D721Med (cell line): ENCODE measurements at places on chromosomes 1 and 21.

DNA sequence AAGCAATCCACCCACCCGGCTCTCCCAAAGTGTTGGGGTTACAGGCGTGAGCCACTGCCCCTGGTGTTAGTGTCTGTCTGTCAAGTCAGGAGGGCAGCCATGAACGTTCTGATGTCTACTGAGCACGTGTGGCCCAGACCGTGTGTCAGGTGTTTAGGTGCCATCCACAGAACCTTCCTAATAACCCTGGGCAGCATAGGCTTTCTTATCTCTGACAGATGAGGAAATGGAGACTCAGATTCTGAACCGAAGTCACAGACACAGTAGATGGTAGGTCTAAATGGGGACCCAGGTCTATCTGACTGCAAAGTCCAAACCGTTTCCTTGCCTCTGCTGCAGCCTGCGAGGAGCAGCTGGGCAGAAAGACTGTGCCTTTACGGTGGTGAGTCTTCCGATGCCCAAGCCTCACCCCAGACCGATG lies 622 bp upstream of the IL6R start:
- no peak for DNase-seq

DNA sequence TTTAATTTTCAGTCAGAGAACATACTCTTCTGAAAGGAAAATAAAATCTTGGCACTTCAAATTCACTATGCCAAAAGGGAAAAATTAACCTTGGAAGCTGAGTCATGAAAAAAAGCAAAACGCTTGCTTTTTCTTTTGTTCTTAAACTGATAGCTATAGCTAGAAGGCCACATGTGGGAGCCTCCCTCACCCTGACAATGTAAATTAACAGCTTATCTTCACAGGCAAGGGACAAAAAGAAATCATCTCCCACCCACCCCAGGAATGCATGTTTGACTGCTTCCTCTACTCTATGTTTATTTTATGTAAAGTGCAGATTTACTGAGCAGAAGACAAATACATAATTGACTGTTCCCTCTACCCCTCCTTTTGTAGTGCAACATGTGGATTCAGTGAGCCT lies 38.0 kb downstream of the EBNA1BP2 start:
- DNase-seq = no peak

DNA sequence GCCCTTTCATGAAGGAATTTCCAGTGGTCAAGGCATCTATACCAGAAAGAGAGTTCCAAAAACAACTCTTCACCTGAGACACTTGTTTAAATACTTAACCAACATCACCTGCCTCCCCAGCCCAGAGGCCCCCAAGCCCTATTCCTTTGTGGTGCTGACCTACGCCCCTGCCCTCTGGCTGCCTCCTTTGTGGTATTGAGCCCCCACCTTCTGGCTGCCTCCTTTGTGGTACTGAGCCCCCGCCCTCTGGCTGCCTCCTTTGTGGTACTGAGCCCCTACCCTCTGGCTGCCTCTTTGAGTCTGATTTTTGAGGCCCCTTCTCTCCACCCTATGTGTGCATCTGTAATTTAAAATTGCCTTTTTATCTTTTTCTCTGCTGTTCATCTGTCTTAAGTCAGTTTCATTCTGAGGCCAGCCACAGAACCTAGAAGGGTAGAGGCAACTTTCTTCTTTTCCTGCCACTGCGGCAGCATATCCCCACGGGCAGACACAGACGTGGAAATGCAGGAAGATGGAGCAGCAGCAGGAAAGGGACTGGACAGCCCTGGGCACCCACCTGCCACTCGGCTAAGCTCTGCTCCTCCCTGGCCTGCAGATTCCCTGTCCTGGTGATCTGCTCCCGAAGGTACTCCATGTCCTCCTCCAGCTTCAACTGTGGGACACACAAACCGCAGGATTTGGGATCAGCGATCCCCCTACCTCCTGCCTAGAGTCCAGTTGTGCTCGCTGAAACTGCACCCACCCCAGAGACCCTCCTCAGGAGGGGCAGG lies 3.2 kb downstream of the TRIM17 start:
- DNase-seq = no peak

DNA sequence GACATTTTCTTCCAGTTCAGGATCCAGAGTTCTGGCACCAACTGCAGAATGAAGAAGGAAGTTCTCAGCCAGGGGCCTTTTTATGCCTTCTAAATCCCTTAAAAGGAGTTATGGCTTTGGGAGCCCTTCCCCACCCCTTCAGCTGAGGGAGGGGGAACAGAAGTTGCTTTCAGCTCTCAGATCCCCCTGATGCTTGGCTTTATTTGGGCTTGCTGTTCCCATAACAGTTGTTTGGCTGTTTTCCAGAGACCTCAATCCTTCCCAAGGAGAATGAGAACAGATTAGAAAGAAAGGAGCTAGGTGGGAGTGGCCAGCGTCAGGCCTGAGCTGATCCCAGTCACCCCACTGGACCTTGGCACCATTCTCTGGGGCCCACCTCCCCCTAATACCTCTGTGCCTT lies at the start of gene RPE65:
Gene RPE65 (minus strand): TSS at position 54 of the 400 bp plus-strand sequence. CDS start 49 bp downstream, at position 5.
- DNase-seq = no peak

- no peak for DNase-seq
These were observed 21.4 kb upstream of the LRRC38 start for GRCh38 chr1:13535227-13535626.

DNA sequence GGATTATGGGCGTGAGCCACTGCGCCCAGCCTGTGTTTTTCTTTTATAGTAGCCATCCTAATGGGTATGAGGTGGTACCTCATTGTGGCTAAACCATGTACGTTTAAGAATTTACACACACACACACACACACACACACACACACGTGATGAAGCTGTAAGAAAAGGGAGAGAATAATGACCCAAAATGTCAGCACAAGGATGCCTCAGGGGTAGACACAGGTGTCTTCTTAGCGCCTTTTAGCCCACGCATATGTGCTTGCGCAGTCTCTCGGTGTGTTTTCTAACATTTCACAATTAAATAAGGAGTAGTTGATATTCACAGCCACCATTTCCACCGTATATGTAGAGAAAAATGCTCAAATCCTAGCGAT lies 782 bp upstream of the PFKL start:
- DNase-seq = no peak

DNA sequence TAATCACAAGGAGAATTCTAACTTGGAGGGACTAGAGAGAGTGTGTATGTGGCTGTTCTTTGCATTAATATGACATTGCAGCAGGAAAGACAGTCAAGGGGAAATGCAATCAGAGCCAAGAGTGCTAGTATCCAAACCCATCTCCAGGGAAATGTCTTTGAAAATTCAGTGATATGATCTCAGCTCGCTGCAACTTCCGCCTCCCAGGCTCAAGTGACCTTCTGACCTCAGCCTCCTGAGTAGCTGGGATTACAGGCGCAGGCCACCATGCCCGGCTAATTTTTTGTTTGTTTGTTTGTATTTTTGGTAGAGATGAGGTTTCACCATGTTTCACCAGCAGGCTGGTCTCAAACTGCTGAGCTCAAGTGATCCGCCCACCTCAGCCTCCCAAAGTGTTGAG lies 16.3 kb downstream of the VASH2 start:
- no peak for DNase-seq

DNA sequence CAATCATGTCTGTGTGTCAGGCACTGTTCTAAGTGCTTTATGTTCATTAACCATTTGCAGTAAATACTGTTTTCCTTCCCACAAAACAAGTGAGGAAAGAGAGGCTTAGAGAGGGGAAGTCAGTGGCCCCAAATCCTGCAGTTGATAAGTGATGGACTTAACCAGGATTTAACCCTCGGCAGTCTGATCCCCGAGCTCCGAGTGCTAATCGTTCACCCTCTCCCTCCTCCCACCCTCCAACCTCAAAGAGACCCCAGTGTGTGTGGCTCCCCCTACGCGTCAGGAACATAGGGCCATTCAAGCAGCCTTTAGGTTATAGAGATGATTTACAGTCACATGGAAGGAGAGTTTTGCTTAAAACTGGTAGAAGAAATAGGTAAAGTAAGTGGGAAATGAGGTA lies 47.2 kb downstream of the SCCPDH start:
- DNase-seq = no peak
